ENCODE measurements at places on chromosomes 1 and 21.

DNA sequence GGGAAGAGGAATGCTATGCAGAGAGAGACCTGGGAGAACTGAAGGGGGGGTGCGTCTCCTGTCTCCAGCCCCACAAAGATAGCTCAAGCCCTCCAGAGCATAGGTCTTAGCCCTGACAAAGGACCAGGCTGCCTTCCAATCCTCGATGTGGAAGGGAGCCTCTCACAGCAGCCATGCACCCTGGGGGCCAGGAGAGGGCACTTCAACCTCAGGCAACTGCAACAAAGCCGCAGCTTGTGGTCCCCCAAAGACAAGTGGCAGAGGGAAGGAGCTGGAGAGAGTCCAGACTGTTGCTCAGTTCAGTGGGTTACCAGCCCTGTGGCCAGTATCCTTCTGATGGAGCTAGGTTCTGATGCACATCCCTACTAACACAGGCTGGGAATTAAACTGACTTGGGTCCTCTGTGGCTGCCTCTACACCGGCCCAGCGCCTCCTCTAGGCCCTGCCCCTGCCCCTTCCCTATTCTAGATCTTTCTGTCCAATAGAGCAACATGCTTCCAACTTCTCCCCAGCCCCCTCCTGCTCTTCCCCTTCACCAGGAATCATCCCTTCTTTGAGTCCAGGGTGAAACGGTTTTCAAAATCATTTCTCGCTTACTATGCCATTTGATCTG, 100.7 kb upstream of the SPATA6 start:
- DNase-seq, result peak; percentile 53

DNA sequence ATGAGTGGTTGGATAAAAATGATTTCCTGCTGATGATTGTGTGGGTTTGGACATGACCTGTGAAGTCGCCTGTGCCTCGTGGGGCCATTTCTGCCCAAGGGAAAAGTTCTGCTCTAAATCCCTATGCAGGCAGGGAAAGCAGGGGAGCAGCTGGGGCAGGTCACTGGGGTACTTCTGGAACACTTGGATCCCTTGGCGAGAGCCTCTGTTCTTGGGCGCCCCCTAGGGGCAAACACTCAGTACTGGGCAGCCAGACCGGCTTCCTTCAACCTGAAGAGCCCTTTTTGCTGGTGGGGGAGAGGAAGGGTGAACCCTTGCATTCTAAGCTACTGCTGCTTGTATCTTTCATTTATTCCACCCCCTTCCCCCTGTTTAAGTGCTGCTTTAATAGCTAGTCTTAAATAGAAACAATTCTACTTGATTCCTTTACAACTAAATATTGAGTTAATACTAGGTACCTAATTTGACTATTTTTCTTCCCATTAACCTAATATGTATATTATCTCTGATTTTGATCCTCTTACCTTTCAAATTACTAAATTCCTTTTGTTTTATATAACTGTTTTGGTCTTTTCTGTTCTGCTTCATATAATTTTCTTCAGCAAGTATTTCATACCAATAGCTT, 5.1 kb upstream of the CLEC20A start:
- peak; percentile 71 for DNase-seq

DNA sequence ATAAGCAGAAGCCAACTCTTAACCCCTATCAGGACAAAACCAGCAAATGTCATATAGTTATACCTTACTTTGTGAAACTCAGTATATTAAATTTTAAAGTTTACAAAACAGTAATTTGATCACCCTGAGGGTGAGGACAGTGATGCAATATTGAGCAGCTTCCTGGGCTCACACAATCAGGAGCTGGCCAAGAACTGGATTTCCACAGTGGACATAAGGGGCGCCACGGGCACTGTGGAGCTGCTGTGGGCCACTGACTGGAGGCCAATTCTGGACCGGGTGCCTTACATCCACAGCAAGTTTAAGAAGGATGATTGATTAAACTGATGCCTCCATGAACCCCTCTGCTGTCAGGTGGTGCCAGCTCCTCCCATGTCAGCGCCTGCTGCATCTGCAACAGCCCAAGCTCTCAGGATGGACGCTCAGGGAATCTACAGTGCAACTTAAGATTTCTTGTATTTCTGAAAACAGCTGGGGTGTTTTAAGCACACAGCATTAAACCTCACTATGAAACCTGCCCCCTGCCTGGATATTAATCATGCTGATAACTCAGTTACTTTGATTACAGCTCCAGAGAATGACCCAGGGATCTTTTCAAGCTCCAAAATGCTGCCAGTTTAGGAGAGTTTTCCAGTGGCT, 55.9 kb downstream of the TOR3A start:
- no peak for DNase-seq

DNA sequence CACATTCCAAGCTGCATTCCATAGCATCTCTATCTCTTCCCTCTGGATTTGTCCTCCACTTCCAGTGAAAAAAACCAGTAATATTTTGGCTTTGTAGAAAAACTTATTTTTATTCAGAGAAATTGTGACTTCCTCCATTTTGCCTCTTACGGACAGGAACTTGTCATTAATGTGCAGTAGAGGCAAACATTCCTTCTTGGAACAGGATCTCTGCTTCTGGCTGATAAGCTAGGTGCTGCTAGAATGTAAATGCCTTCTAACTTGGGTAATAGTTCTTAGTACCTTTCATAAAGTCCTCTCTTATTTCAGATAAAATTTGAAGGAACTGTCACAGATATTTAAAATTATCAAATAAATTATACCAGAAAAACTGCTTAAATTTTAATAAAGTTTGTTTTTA, 707.8 kb downstream of the USP25 start:
- DNase-seq, result no peak
